ENCODE measurements at places on chromosomes 12 and 14.
A peak's percentile ranks its signal among the peaks of the same experiment; 100 is the strongest.

DNA sequence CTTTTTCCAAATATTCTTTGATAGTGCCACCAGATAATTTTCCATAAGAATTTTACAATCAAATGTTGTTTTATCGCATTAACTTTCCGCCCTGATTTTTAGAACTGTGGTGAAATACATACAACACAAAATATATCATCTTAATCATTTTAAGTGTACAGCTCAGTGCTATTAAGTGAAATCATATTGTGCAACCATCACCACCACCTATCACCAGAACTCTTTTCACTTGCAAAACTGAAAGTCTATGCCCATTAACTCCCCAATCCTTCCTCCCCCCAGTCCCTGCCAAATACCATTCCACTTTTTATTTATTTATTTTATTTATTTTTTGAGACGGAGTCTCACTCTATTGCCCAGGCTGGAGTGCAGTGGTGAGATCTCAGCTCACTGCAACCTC is 36.6 kb downstream of the CDKL1 start:
- DNase-seq = no peak

DNA sequence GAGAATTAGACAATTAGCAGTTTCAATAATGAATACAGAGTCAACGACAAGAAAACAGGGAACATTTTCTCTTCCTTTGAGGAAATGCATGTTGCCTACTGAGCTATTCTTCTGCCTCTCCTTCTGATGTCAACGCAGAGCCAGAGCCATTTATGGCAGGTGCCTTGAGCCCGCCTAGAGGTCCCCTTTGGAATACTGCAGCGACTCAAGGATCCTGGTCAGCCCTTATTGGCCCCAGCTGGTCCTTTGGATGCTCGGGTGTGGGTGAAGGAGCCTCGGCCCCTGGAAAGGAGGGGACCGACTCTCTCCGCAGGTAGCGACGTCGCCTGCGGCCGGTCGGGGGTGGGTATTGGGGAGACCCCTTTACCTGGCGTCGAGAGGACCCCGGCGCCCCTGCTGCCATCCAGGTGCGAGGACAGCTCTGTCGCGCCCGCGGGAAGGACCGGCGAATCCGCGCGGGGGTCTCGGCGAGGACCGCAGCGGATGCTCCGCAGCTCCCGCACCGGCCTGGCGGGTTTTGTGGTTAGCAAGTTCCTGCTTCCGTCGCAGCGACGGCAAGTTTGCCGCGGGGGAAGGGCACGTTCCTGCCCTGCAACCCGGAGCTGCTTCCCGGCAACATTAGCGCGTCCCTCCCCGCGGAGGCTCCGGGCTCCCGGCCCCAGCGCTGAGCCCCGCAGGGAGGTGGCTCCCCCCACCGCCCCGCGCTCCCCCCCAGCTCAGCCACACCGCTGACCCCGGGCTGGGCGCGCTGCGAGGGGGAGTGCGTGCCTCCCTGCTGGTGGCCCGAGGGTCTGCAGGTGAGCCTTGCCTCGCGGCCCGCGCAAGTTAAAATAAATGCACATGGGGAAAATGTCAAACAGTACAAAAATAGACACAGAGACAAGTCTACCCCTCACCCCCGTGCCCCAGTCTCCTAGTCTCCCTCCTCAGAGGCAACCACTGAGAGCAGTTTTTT is at the start of gene MANSC1:
Gene MANSC1 (minus strand): TSS at position 532 of the 955 bp plus-strand sequence. CDS start 6,928 bp downstream, outside the sequence.
- DNase-seq = peak; percentile 65

GRCh38 chr12:53677016-53677799 is 1.3 kb upstream of the ATP5MC2 start:
- DNase-seq = no peak

- DNase-seq = no peak
These were observed 12.9 kb downstream of the SERPINA6 start for GRCh38 chr14:94310248-94310647.

- DNase-seq = no peak
These were observed 183.6 kb upstream of the PZP start for GRCh38 chr12:9391815-9392214.

GRCh38 chr12:70890895-70891832 is 29.4 kb downstream of the PTPRR start:
- no peak for DNase-seq

GRCh38 chr14:102092806-102093205 is 6.0 kb upstream of the HSP90AA1 start:
- no peak for DNase-seq

DNA sequence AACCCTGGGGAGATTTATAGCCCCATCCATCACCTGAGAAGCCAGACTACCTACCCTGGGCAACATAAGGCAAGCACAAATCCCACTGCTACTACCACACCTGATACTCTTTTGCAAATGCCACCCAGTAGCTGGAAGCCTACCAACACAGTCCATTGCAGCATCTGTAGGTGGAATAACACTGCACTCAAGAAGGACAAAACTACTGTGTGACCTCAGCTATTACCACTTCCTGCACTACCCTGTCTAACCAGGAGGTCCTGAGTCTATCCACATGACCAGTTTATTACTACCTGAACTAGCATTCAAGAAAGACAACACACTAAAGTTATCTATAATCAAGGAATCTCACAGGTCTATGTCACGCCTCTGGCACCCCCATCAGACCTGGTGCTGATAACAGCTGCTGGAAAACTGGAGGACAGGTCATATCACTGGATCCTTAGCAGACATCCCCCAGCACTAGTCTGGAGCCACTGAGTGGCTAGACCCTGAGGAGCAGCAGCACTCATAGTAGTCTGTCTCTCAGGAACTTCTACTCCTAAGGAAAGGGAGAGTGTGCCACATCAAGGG is 2.9 kb upstream of the CLEC1A start:
- DNase-seq = no peak

- no peak for DNase-seq
These were observed 59.1 kb downstream of the FBXW8 start for GRCh38 chr12:116969615-116970585.

DNA sequence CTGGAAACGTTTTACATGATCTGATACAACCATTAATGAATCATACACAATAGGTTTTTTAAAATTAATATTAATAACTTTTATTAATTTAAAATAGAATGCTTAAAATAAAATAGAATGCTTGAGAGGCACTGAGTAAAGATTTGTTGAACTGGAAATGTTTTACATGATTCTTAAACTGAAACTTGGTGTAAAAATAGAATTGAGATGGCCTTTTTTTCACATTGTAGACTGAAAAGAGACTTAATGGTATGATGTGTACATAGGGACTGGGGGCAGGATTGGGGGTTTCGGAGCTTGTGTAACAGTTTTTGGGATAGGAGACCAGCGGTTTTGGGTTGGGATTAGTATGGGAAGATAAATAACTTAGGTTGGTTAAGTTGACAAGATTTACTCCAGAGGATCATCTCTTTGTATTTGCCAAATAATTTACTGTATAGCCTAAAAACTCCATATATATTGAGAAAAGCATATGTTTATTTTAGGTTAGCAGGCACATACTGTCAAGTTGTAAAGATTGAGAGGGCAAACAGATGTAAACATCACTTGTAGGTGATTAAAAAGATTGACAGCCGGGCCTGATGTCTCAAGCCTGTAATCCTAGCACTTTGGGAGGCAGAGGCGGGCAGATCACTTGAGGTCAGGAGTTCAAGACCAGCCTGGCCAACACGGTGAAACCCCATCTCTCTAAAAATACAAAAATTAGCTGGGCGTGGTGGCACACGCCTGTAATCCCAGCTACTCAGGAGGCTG is 2.0 kb upstream of the ZNF410 start:
- DNase-seq = no peak

DNA sequence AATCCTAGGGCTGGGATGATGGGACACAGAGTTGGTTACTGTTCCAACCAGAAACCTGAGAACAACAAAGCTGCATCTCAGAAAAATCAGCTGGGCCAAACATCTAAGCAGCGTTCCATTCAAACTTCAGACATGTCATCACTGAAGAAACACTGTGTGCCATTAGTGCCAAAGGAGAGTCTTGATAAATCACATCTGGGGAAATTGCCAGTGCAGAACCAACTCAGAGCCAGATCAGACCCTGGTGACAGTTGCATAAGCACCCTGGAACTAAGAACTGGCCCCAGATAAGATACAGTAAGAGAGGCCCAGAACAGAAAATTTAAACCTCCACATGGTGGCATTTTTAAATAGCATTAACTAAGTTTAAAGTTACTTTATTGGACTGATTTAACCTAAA is 482.8 kb downstream of the PRKD1 start:
- no peak for DNase-seq

DNA sequence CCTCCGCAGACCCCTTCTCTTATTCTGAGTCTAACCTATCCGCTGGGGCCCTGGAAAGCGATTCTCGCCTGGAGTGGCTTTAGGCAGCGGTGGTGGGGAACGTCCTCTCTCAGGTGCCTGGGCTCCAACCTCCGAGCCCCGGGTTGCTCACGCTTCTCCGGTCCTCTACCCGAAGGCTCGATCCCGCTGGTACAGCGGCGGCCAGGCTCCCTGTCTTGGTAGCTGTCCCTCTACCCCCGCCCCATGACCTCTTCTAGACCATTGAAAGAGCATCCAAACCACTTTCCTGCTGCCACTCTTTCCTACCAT is 505 bp upstream of the HEBP1 start:
- no peak for DNase-seq

GRCh38 chr14:105095236-105095805 is 30.1 kb upstream of the GPR132 start:
- DNase-seq = no peak

DNA sequence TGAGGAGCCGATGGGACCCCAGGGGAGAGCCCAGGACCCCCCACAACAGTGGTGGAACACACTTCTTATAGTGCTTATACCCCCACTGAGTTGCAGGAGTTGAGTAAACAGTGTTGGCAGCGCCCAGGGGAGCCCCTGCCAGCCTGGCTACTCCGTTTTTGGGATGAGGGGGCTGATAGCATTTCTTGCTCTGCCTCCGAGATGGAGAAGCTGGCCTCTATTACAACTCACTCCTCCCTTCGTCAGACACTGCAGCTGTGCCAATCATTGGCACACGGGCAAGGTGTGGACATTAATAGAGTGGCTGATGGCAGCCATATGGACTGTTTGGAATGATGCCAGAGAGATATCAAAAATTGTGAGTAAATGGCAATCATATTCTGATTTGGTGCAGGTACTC is 94.9 kb upstream of the TMPO start:
- DNase-seq = no peak

- DNase-seq = no peak
These were observed 56.5 kb downstream of the WASHC4 start for GRCh38 chr12:105164068-105164467.

DNA sequence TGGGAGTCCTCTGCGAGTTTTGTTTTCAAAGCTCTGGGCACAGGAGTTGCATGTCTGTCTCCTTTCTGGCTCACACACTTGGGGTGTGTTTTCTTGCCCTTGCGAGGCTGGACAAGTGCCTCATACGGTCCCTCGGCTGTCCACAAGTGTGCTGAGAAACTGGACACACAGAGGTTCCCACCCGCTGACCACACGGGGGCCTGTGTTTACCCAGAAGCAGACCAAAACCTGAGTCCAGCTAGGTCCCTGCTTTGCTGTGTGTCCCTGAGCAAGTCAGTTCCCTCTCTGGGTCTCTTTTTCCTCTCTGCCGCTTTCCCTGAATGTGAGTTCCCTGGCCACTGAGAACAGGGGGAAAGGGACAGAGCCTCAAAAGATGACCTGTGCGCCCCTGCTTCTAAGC is 678 bp upstream of the OAS2 start:
- DNase-seq = no peak

DNA sequence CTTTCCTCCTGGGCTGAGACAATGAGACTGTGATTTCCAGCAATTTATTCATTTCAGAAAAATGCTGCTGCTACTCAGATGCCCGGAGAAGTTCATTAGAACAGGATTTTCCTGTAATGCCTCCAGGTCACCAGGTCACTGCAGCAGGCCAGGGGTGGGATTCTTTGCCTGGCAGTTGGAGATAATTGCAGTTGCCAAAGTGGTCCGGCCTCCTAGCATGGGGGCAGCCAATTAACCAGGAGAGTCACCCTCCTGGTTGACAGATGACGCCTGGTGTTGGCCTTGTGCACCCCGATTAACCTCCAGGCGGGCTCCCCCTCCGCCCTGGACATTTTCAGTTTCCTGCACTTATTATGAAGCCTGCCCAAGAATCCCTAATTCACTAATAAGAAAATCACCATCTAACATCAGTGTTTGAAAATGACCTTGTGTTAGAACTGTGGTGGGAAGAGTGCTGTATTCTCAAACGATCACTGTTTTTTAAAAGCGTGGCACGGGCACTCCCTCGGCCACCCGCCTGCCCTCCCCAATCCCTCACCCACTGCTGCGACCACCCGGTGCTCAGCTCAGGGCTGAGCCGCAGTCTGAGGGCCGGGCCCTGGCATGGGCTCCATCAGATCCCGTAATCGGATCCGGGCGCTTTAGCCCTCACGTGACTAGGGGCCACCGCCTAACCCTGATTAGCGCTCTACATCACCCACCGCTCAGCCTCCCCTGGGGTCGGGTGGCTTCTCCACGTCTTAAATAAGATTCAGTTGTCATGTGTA is 12.9 kb downstream of the RIMBP2 start:
- no peak for DNase-seq

DNA sequence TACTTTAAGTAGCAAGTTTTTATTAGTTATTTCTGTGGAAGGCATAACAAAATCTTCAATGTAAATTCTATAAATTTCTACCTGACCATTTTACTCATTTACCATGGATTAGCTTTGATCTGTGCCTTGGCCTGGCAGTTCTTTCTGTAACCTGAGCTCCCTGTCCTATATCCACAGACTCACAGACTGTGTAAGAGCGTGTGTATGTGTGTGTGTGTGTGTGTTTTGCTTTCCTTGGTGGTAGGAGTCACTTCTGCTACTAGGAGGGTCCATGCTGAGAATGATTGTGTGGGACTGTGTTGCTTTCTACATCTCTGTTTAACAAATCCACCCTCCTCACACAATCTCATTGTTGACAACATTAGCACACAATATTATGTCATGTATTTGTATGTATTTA is 221.2 kb upstream of the PELI2 start:
- no peak for DNase-seq

DNA sequence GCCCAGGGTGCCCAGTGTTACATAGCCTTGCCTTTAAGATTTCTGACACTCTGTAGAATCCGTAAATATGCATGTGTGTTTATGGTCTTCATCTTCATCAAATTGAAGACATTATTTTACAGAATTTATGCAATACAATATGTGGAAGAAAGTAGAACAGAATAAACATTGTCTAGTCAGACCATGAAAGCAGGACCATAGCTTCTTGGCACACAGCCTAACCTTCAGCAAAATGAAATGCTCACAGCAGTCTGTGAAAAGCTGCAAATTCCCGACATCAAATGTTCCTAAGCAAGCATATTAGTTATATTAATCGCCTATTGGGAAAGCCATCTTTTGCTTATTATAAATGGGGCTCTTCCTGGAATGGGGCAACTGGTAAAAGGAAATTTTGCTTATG is 111.3 kb upstream of the GARIN2 start:
- no peak for DNase-seq

DNA sequence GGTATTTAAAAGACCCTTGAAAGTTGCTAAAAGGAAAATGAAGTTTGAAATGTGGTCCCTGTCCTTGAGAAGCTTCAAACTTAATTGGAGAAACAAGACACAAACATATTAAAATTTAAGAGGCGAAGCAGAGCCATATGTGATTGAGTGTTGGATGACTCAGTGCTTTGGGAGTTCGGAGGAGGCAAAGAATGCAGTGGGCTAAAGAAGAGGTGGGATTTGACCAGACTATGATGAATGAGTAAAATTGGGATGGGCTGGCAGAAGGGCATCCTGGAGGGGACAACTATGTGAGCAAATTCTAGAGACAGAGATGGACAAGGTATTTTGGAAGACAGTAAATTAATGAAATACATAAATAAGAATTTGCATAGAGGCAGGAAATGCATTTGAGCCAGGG is 358.6 kb downstream of the EGLN3 start:
- no peak for DNase-seq

All from hypothalamus (tissue), 51 donors.